ENCODE measurements at places on chromosomes 5 and 9.

- DNase-seq: no peak
These were observed 14.7 kb downstream of the MFAP3 start for GRCh38 chr5:154053468-154053867.

- no peak for DNase-seq
These were observed 119.1 kb upstream of the NR5A1 start for GRCh38 chr9:124626276-124626675.

DNA sequence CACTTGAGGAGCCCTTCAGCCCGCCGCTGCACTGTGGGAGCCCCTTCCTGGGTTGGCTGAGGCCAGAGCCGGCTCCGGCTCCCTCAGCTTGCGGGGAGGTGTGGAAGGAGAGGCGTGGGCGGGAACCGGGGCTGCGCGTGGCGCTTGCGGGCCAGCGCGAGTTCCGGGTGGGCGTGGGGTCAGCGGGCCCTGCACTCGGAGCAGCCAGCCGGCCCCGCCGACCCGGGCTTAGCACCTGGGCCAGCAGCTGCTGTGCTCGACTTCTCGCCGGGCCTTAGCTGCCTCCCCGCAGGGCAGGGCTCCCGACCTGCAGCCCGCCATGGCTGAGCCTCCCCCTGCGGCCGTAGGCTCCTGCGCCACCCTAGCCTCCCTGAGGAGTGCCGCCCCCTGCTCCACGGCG, 6.2 kb upstream of the SHB start:
- no peak for DNase-seq

DNA sequence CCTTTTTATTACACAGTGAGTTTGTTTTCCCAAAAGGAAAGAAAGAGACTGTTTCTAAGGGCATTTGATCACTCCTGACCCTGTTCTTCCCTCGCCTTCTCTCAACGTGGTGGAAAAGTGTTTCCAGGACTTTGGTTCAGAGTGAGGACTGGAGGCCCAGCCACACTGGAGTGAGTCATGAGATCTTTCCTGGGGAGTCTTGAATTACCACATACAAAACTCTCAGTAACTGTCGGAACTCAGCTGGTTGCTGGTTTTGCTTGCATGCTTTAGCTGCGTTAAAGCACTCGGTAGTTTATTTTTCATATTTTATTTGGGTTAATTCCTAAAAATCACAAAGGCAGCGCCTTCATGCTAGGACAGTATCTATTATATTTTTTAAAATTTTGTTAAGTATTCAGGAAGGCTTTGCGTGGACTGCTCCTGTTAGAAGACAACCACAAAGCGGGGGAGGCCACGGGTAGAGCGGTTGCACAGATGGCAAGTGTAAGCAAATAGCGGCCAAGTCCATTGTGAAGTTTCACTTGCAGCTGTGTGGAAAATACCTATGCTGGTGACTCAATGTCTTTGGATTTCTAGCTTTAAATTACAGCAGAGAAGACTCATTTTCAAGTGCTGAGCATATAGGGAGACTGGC, 77.7 kb downstream of the ARSB start:
- peak; percentile 93 for DNase-seq

- no peak for DNase-seq
These were observed 117.0 kb upstream of the BOD1 start for GRCh38 chr5:173733425-173733824.

DNA sequence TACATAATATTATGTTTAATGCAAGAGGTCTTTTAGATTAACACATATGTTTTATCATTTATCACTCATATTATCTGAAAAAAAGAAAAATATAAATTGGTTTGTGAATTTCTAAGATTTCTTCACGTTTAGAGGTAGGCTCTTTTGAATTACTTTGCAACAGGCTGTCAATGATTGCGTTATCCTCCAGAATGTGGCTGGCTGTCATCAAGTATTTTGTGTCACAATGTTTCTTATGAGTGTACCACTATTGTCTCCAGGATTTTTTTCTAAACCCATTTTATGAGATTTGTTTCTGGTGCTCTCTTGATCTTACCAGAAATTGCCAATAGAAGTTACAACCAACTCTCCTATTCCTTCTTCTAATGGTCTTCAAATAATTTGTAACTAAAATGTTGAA, 307.9 kb downstream of the DMAC1 start:
- no peak for DNase-seq

GRCh38 chr5:75843319-75843718, 126.1 kb upstream of the POC5 start:
- no peak for DNase-seq

GRCh38 chr9:120645760-120646159, 65.8 kb upstream of the CDK5RAP2 start:
- DNase-seq: no peak

- DNase-seq: no peak
These were observed 35.7 kb upstream of the RPL26L1 start for GRCh38 chr5:172923539-172923938.

- no peak for DNase-seq
These were observed 6.1 kb downstream of the DNAJB5 start for GRCh38 chr9:34995670-34996060.

DNA sequence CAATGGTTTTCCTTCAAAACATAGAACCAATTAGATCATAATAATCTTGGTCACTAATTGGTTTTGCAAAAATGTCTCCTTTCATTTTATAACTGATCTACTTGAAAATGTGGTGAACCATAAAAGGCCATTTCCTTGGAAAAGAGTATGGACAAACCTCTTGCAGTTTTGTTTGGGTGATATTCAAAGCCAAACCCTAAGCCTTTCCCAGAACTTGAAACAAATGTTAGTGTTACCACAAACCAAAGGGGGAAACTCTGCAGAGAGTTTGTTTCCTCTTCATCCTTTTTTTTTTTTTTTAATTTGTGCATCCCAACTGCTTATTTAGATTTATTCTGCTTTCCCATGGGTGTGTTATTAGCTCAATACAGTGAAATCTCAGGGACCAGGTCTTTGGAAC, 204.4 kb upstream of the ADAMTSL1 start:
- no peak for DNase-seq

GRCh38 chr9:101705135-101705661, 33.2 kb downstream of the GRIN3A start:
- no peak for DNase-seq

GRCh38 chr5:177253252-177253651, 50.3 kb downstream of the RAB24 start:
- DNase-seq: no peak

DNA sequence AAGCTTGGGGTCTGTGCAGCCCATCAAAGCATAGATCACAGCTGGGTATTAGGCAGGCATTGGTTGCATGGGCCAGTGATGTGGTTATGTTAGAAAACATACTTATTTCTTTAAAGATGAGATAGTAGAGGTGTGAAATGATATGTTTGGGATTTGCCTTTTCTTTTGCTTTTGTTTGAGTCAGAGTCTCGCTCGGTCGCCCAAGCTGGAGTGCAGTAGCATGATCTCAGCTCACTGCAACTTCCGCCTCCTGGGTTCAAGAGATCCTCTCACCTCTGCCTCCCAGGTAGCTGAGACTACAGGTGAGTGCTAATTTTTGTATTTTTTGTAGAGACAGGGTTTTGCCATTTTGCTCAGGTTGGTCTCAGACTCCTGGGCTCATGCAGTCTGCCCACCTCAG, 84.8 kb downstream of the PDE6A start:
- DNase-seq: no peak

DNA sequence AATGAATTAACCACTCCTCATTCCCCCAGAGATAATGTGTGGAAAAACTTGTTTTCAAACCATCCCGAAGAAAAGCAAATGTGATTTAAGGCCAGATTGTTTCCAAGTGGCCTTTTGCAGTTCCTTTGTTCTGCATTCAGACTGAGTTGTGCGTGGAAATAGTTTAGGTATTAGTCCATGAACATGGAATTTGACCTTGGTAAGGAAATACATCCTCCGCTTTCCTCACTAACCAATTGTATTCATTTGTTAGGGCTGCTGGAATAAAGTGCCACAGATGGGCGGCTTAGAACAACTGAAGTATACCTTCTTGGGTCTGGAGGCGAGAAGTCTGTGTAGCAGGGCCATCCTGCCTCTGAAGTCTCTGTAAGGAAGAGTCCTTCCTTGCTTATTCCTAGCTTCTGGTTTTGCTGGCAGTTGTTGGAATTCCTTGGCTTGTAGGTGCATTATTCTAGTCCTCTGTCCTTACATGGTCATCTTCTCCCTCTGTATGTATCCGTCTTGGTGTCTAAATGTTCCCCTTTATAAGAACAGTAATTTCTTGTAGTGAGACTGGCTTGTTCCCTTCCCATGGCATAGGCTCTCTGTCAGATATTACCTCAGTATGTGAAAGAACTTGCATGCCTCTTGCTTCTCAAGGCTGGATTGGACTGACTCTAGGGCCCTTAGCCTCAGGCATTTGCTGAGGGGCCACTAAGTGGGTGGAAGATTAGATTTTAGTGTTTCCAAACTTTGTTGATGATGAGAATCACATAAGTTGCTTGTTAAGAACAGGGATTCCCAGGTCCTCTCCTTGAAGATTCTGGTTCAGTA, 53.9 kb downstream of the RAI14 start:
- DNase-seq: peak; percentile 95

- DNase-seq: no peak
These were observed 5.7 kb upstream of the C5orf46 start for GRCh38 chr5:147912011-147912410.

DNA sequence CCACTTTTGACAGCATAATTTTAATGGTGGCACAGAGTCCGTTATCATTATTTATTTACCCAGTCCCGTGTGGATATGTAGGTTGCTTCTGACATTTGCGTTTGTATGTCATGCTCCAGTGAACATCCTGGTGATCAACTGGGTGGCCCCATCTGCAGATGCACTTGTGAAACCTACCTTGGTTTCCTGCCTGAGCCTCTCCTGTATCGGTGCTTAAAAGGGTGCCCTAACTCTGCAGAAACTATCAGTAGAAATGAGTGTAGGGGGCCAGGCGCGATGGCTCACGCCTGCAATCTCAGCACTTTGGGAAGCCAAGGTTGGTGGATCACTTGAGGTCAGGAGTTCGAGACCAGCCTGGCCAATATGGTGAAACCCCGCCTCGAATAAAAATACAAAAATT, 92.1 kb upstream of the IER5L start:
- no peak for DNase-seq

DNA sequence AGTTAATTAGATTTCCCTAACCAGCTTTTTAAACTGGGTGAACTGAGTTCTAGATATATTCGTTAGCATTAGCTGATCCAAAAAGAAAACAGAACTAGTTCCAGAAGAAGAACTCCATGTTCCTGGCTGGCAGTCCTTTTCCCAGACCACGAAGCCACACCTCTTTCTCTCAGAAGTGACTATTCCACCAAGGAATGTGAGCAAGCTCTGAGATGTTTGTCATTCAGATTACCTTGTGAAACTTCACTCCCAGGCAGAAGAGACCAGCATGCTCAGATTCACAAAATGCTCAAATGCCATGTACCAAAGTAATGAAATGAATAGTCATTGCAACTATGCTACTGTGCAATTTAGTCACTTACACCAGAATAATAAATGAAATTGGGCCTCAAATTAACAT, 4.4 kb upstream of the SSBP2 start:
- DNase-seq: peak; percentile 83

DNA sequence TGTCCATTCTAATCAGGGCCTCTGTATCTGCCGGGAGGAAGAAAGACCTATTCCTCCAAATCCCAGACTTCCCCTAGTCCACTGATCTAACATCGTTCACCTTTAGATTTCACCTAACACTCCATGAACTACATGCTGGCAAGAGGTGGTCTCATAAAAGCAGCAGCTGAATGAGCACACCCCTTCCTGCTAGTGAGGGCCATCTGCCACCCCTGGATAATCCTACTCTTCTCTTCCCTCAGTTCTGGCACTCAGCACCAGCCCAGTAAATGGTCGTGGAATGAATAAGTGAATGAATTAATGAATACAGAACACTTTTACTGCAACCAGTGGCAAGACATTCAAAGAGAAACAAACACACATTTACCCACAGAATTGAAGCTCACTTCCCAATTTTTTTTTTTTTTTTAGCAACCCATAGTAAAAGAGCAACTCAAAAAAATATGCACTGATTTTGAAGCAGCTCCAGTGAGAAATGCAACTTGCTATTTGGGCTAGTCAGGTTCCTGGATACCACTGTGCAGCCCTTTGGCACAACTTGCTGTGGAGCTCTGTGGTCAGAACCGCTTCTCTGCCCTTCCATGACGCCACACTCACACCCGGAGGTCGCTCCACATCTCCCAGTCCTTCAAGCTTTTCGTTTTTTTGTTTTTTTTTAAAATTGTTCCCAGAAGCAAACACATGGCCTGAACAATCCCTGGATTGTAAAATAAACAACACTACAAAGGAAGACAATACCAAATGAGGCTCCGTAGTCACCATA, 6.2 kb downstream of the RNF183 start:
- no peak for DNase-seq

GRCh38 chr5:17477573-17478265, 20.3 kb upstream of the TAF11L2 start:
- no peak for DNase-seq

DNA sequence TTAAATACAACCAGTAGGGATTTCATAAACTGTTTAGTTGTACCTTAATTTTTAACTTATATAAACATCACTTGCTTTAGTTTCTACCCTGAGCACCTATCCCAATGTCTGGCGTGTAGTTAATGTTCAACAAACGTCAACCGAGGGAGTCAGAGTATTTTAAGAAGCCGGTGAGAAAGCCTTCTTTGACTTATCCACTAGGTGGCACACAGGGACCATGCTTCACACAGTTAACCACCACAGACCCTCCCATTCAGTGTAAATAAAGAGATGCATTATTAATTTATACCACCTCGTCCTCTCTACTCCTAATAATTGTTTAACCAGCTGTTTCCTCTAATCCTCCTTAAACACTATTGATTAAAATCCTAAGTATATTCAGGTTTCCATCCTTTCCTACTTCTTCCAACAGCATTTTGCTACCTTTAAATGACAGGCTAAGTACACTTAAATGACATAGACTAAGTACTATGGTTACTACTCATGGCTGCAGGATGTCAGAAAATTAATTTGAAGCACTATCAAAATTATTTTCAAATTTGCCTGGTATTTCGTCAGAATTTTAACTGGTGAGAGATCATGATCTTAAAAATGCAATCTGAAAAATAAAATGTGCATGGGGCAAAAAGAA, 2.3 kb downstream of the HAPLN1 start:
- DNase-seq: peak; percentile 45

DNA sequence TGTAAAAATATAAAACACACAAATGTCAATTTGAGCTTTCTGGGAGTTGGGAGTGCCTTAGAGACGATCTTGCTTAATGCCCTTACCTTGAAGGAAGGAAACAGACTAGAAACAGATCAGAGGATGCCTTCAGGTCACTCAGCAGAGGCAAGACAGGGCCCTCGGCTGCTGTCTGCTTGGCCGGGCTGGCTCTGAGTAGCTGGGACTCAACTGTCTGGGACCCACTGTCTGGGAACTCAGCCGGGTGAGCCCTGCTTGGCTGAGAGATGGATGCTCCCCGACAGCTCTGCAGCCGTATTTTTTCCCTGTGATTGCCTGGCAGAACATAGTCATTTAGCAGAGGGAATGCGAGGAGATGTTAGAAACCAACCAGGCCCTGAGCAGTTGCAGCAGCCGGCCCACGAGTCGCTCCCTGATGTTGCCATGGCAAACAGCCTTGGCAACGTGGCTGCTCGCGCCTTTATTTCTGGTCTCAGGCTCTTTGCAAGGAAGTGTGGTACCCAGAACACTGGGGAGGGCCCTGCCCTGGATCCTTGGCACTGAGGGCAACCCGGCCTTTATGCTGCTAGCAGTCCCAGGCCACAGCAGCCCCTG, 10.9 kb downstream of the PPARGC1B start:
- no peak for DNase-seq

GRCh38 chr9:563200-563599, 278.3 kb upstream of the DMRT1 start:
- DNase-seq: no peak

GRCh38 chr5:179121667-179122111, 61.5 kb downstream of the ZNF354C start:
- no peak for DNase-seq
